Suprapubic skin (tissue), 4 donors: ENCODE measurements at places on chromosomes 12 and 14. TPM values are rescaled to one million over a fixed set of nuclear protein-coding genes. Genes with fewer than 3 reads are reported as not detected.

NGB gene
- total RNA-seq: not detected

MDGA2 gene
- 0.16 TPM for total RNA-seq

ACYP1 gene
- 19.2 TPM for total RNA-seq

WNT5B gene
- 12.8 TPM for total RNA-seq

KRT6C gene
- 7.8 TPM for total RNA-seq

RHEBL1 gene
- 1.1 TPM for total RNA-seq

CCDC60 gene
- total RNA-seq: not detected

WIF1 gene
- total RNA-seq: 0.93 TPM

SMCO2 gene
- 1.7 TPM for total RNA-seq

KCNK13 gene
- total RNA-seq: not detected

KLHDC1 gene
- total RNA-seq: 3.5 TPM

ANKRD33 gene
- not detected for total RNA-seq

CDK17 gene
- total RNA-seq: 44.8 TPM

RASAL1 gene
- total RNA-seq: 29.2 TPM

SOAT2 gene
- total RNA-seq: not detected

BATF gene
- total RNA-seq: 1.1 TPM

SLC38A2 gene
- 632 TPM for total RNA-seq

PRB4 gene
- total RNA-seq: not detected

AQP2 gene
- total RNA-seq: 0.15 TPM

CELA1 gene
- not detected for total RNA-seq

BCDIN3D gene
- 5.1 TPM for total RNA-seq

SERPINA9 gene
- total RNA-seq: 1.8 TPM

MYF5 gene
- not detected for total RNA-seq

PRPH gene
- 1.1 TPM for total RNA-seq

FOXN4 gene
- total RNA-seq: not detected

ATN1 gene
- 58.4 TPM for total RNA-seq

TAS2R10 gene
- total RNA-seq: 0.70 TPM

CALM1 gene
- 258 TPM for total RNA-seq

ORAI1 gene
- 78.3 TPM for total RNA-seq

GALNT9 gene
- not detected for total RNA-seq
